ELR (cell line): ENCODE measurements at places on chromosomes 3 and 15.

- DNase-seq, result no peak
Measured at GRCh38 chr15:66105286-66106265, 148.0 kb downstream of the MEGF11 start.

DNA sequence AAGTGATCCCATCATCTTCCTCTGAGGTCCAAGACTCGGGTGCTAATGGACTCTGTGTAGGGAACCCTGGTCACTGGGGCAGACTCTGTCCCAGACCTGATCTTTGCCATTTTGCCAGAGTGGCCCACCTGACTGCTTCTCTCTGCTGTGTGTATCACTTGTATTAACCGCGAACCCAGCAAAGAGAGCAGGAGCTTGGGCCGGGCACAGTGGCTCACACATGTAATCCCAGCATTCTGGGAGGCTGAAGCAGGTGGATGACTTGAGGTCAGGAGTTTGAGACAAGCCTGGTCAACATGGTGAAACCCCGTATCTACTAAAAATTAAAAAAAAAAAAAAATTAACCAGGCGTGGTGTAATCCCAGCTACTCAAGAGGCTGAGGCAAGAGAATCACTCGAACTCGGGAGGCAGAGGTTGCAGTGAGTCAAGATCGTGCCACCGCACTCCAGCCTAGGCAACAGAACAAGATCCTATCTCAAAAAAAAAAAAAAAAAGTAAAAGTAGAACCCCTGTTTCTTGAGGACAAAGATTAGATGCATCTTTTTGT is 32.9 kb upstream of the CYP11A1 start:
- DNase-seq, result peak; percentile 75

DNA sequence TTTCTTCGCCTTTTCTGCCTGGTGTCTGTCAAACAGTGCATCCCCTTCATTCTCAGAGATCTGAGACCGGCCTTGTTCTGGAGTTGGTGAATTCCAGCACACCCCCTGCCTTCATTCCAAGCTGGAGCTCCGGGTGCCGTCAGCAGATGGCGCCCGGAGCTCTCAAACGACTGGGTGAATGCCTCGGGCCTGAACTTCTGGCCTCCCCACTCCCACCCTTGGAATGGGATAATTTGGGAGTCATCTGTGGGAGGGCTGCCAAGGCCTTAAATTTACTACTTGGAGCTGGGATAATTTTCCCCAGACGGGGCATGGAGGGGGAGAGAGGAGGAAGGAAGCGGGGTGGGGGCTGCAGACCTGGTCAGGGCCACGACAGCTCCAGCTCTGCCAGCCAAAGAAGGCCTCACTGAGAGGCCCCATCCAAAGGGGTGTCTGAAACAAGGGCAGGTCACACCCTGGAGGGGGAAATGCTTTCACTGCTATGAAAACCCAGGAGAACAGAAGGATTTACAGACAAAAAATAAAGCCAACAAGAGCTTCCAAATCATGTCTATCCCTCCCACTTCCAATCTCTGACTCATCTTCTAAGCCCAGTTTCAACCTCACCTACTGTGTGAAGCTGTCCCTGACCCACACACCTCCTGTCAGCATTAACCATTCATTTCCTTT is 187.9 kb downstream of the OPA1 start:
- DNase-seq, result peak; percentile 74

DNA sequence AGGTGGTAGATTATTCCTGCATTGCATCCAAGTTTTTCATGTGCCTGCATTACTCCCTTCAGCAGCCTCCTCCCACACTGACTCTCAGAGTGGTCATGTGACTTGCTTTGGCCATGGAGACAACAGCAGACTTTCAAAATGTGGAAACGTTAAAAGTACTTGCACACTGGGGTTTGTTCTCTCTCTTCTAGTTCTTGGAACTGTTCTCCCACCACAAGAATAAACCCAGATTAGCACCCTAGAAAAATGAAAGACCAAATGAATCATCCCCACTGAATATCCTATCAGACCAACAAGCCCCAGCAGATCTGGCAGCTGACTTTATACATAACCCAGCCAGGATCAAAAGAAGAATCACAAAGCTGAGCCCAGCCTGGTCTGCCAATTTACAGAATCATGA is 398.5 kb downstream of the VPS13C start:
- DNase-seq, result no peak

- peak; percentile 95 for DNase-seq
Measured at GRCh38 chr3:30544812-30545211, 61.6 kb upstream of the TGFBR2 start.

GRCh38 chr3:171200750-171201088 is 174.2 kb upstream of the SLC2A2 start:
- DNase-seq, result no peak

- DNase-seq, result no peak
Measured at GRCh38 chr3:61537366-61537765, 24.0 kb upstream of the PTPRG start.

DNA sequence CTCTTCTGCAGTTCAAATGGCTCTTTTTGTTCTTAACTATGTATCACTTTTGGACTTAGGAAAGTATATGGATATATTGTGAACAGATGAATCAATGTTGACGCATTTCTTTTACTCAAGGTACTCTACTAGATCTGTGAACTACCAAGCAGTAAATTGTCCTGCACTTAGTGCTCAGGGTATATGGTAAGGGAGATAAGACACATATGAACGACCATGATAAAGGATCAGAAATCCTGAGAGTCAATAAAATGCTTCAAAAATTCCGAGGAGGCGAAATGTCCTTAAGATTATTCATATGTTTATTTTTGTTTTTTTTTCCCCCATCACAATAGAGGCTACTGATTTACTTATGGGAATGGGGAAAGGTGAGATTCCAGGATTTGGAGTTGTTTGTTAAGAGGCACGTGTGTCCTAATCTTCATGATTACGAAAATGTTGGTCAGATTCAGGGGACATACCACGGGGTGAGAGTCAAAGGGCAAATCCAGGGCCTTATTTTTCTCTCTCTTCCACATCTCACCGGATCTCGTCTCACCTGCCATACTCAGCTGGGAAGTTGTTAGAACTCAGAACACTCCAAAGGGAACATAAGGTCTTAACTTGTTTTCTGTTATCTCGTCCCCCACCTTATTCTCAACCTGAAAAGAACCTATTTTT is 475.1 kb upstream of the TBL1XR1 start:
- DNase-seq, result no peak

DNA sequence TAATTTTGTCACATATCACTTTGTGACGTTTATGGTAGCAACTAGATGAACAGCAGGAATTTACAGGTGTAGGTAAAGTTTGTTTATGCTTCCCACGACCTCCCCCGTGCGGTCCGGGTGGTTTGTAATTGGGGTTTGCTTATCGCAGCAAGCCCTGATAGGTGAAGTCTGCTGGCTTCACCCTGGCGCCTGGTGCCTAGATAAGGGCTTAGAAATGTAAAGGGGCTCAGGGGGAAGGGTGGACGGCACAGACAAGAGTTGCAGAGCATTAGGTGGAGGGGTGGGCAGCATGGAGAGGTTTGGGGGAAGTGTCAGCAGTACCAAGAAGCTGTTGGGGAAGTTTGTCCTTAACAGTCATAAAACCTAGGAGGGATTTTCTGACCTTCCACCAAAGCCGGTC is 108.1 kb upstream of the RNF7 start:
- DNase-seq, result no peak

DNA sequence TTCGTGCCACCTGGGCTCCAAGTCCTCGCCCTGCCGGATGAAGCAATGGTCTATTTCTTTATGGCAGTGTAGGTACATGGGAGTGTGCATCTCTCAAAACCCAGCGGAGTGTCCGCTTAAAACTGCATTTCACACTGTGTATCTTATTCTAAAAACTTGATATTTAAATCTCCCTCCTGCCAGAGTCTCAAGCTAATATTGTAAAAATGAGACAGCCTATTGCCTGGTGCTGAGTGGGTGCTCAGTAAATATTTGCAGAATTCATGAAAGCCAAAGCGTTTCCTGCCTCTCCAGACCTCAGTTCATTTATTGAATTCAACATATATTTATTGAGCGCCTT is 330 bp upstream of the TBC1D2B start:
- no peak for DNase-seq

GRCh38 chr3:34361921-34362320 is 563.5 kb downstream of the PDCD6IP start:
- no peak for DNase-seq
